ENCODE measurements at places on chromosomes 1 and 21. TPM values are rescaled to one million over a fixed set of nuclear protein-coding genes. Genes with fewer than 3 reads are reported as not detected.

Gene FCAMR
- total RNA-seq = not detected

Gene KLF17
- total RNA-seq = not detected

Gene HSD11B1
- total RNA-seq = 4.3 TPM

Gene CADM3
- 6.4 TPM for total RNA-seq

Gene LAX1
- total RNA-seq = 0.22 TPM

Gene LMO4
- total RNA-seq = 44.3 TPM

Gene SHISA4
- total RNA-seq = 159 TPM

Gene WNT2B
- total RNA-seq = 1.5 TPM

Gene PDZK1
- total RNA-seq = 0.30 TPM

Gene SLC25A33
- total RNA-seq = 5.7 TPM

Gene ORC1
- total RNA-seq = 0.46 TPM

Gene FNDC10
- total RNA-seq = 3.0 TPM

Gene OR6Y1
- not detected for total RNA-seq

Gene C1orf94
- total RNA-seq = not detected

Gene PPIAL4G
- not detected for total RNA-seq

Gene TAS1R1
- total RNA-seq = not detected
